Mucosa of gallbladder (tissue), 1 donor: ENCODE measurements at places on chromosomes 16 and 17.

DNA sequence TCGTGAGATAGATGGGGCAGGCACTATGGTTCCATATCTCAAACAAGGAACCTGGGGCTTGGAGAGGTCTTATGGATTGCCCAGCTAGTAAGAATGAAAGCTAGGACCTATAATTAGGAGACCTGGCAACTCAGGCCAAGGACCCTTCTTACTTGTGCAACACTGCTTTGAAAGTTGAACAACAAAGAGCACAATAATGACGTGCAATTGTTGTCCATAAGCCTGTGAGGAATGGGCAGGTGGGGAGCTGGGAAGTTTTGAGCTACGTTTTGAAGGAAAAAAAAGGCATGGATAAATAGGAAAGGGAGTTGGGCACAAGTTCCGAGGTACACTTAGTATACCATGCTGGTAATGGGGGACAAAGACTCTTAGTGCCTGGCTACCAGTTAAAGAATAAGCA, 104.3 kb downstream of the HS3ST3B1 start:
- DNase-seq = no peak

- no peak for DNase-seq
These were observed 87.0 kb downstream of the GNAO1 start for GRCh38 chr16:56278196-56278855.

- no peak for DNase-seq
These were observed 5.5 kb upstream of the FAM20A start for GRCh38 chr17:68606451-68607307.

GRCh38 chr17:32914181-32914580, 13.8 kb upstream of the TMEM98 start:
- DNase-seq = no peak

DNA sequence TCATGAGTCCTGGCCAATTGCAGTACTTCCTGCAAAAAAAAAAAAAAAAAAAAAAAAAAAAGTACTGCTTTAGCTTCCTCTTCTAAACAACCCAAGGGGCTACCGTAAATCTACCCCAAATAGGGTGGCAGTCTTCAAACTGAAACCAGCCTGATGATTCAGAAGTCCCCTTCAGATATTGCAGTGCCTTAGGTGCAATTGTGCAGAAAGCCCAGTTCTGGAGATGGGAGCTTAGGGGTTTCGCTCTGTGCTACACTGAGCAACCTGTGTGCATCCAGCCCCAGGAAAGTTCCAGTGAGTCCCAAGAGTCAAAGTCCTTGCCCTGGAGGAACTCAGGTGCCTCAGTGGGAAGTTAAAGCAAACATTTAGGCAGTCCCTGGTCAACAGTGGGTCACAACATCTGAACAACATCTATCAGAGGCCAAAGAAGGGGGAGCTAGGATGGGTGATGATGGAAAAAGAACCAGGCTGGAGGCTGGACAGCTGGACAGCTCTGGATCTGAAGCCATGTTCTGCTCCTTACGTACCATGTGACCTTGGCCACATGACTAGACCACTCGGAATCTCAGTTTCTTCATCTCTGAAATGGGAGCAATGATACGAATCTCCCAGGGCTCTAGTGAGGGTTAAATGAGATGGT, 6.7 kb upstream of the CIITA start:
- DNase-seq = no peak

DNA sequence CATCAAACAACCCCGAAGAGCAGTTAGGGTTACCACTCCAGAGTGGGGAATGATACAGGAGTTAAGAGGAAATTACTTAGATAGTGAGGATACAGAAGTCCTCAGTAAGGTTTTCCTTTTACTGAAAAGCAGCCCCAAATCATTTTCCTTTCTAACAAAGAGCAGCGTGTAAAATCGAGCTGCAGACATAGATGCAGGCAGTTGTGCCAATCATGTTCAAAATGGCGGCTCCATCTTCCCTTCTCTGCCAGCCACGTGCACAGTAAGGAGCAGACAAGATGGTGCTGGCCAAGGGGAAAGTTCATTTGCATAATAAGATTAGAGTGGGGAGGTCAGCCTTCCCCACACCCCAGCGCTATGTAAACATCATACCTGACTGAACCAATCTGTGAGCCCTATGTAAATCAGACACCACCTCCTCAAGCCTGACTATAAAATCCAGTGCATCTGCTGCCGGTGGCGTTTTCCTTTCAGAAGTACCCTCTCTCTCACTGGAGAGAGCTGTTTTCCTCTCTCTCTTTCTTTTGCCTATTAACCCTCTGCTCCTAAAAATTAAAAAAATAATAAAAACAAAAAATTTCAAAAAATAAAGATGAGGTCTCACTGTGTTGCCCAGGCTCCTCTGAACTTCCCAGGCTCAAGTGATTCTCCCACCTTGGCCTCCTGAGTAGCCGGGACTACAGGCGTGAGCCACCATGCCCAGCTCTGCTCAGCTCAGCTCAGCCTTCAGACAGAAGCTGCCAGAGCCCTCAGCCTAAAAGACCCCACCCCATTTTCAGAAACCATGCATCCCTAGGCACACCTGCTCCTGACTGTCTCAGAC, 2.6 kb upstream of the SRL start:
- DNase-seq = peak; percentile 66

- no peak for DNase-seq
These were observed 2.4 kb downstream of the USH1G start for GRCh38 chr17:74920642-74921025.

DNA sequence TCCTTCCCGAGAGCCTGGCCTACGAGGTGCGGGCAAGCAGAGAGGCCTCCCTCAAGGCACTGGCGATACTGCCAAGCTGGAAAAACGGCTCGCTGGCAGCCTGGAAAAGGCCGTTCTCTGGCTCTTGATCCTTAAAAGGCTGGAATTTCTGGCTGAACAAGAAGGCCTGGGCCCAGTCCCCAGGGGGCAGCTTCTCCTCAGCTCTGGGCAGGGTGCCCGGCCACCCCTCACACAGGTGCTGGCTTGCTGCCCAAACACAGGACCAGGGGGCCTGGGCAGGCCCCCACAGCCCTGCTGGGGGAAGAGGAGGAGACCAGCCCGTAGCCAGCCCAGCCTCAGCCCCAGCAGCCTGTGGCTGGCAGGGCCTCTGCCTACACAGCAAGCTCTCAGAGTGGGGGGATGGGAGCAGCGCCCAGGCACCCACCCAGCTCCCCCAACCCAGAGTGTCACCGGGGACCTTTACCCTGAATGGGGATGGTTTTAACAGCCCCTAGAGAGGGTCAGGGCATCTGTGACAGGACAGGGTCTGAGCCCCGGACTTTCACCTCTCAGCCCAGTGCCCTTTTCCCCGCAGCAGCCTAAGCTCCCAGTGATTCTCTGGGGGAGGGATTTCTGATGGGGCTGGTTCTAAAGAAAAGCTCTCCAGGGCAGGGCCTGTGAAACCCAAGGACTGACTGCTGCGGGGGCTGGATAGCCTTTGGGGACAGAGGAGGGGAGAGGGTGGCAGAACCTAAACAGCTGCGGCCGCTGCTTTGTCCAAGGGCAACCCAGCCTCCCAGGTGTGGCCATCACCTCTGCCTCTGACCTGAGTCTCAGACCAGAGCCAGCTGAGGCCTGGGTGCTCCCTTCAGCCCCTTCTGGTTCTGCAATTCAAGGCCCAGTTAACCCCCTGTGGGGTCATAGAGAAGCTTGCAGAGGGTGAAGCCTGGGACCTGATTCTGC, 38.6 kb upstream of the TOB1 start:
- peak; percentile 71 for DNase-seq

DNA sequence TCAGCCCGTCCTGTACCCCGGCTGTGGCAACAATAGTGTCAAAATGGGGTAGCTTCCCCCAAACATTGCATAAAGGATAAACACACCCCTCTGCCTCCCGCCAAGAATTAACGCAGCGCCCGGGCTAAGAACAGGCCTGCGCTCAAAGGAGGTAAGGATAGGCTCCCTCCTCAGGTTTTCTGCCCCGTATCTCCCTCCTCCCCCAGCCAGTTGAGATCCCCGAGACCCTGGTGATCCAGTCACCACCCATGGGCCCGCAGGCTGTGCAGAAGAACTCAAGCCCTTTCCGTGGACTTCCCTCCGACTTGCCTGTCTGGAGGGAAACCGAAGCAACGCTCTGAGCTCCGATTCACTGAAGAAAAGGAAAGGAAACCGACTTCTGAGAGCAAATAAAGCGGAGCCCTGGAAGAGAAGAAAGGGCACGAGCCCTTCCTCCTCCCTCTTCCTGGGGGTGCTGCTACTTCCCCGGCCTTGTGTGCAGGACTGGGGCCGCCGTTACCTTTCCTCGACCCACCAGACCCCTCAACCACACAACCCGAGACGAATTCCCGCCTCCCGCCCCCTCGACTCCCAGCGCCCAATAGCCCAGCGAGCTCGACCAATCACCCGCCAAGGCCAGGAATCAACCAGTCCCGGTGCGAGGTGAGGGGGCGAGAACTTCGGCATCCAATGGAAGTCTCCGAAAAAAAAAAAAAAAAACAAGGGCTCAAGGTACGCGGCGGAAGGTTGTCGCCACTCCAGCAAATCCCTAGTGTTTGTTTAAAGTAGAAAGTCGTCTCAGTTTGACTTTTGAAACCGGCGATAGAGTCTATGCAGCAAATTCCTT, at the start of gene BRIP1:
TSS of gene BRIP1 (minus strand) at position 554 of the 826 bp plus-strand sequence. CDS start 1,989 bp downstream, outside the sequence.
- peak; percentile 93 for DNase-seq

- no peak for DNase-seq
These were observed 130.1 kb upstream of the ADAMTS18 start for GRCh38 chr16:77564791-77565390.

DNA sequence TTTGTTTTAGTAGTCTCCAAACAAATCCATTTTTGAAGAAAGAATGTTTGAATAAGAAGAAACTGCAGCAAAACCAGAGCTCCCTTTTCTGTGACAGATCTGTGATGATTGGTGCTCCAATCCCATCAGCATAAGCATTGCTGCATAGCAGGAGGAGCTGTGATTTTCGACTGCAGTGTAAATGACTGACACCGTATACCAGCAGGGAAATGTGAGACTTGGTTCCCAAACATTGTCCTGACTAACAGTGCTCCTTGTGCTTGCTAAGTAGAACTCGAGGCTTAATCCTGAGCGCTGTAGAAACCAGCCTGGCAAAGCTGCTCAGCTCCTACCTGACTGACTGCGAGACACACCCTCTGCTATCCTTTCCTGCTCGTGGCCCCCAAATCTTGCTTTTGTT, 57.2 kb downstream of the NUP93 start:
- DNase-seq = no peak

DNA sequence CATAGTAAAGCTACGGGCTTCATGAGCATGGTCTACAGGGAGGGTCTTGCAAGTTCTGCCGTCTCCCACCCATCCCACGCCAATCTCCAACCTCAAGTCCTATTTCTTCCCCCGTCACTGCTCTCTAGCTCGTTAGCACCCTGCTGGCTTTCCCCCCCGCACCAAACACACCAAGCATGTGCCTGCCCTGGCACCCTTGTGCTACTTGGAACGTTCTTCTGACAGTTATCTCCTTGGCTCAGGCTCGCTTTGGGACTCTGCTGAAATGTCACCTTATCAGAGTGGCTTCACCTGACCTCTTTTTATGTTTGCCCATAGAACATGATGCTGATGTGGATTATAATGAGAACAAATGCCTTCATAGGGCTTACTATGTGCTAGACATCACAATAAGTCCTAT, 21.9 kb downstream of the GLYR1 start:
- DNase-seq = no peak

DNA sequence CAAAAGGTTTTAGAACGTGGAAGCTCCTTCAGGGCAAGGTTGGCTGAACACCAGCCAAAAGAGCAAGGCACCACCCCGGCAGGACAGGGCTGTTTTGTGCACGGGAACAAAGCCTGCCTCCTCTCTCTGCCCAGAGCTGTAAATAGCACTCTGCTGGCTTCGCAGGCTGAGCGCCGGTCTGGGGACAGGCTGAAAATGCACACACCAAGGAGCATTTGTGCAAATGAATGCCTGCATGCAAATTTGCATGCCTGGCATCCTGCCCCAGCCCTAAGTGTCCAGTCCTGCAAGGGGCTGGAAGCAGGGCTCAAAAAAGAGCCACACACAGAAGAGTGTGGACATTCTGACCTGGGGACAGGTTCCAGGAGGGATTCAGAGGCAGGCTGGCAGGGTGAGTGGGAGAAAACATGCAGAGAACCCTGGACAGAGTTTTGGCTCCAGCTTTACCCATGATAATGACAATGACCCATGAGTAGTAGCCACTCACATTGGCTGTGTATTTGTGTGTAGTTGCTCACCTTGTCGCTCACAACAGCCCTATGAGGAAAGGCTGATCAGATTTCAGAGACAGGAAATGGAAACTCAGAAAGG, 11.7 kb downstream of the ABAT start:
- no peak for DNase-seq

DNA sequence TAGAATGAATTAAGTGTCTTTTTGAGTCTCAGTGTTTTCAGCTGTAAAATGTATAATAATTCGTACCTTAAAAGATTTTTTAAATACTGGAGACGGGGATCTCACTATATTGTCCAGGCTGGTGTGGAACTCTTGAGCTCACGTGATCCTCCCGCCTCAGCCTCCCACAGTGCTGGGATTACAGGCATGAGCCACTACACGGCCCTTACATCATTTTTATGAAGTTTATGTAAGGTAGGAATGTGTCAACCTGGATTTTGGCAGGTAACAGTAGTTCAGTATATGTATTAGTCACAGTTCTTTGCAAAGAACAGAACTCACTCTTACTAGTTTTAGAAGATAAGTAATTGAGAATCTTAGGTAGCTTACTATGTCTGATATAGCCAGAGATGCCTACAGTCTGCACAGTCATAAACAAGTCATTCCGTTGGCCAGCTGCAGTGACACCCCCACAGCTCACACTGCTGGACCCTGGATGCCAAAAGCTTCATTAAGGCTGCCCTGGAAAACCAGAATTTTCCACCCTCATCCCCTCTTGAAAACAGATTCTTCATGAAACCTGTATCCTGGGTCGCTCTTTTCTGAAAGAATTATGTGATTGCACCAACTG, 583 bp upstream of the COX6A2 start:
- no peak for DNase-seq

GRCh38 chr17:67534941-67535340, 157.9 kb downstream of the PITPNC1 start:
- no peak for DNase-seq

DNA sequence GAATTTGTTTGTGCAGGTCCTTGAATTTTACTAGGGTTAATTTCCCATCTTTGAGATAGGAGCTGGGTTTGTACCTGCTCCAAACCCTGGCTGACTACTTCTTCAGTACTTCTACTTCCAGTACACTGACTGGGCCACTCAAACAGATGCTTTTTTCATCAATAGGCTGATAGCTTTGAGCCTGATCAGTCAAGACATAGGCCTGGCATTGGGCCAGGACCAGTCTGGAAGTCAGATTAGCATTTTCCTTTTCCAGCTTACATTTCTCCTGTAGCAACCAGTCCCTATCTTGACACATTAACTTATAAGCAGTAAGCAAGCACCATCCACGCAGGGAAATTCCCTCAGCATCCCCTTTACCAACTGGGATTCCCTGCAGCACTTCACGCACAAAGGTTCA, 7.5 kb upstream of the TMEM101 start:
- no peak for DNase-seq

GRCh38 chr17:39222866-39223834, 2.6 kb downstream of the STAC2 start:
- no peak for DNase-seq

DNA sequence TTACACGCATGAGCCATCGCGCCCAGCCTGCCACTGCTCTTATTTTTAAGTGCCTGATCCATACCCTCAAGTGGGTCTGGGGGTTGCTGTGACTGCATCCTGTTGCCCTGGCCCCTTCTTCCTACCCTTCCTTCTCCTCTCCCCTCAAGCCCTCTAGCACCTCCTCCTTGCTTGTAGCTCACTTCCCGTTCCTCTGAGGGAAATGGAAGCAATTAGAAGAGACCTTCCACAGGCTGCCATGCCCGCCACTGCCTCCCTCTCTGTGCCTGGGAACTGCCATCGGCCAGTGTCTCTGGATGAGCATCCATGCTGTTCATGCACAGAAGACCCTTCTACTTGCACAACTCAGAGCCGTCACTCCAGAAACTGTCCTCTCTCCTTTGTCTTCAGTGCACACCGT, 10.6 kb upstream of the TFAP4 start:
- DNase-seq = no peak
